Activated T-helper 1 cell treated with anti-CD3 and anti-CD28 coated beads, Interleukin-2, amount 50 U/mL, for 16 hours (primary cell): ENCODE measurements at places on chromosomes 11 and 22.

DNA sequence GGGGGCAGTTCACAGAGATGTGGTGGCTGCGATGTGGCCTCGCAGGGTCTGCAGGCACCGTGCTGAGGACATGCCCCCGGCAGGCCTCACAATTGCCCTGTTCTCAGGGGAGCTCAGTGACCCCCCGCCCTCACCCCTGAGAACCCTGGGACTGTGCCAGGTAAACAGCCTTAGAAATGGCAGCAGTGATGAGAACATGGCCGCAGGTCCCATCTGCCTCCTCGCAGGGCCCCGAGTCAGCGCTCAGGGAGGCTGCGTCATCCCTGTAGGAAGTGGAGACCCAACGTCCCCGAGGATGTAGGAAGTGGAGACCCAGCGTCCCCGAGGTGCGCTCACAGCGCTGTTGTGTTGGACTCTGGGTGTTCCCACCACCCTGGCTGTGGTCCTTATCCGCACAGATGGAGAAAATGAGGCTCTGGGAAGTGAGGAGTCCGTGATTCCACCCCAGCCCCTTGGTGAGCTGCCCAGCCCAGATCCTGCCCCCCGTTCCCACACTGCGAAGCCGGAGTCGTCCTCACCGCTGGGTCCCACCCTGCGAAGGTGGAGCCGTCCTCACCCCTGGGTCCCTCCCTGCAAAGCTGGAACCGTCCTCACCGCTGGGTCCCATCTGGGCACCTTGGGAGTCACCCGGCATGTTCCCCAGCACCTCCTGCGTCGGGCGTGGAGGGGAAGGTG, 1086.8 kb downstream of the BRD1 start:
- DNase-seq: no peak

DNA sequence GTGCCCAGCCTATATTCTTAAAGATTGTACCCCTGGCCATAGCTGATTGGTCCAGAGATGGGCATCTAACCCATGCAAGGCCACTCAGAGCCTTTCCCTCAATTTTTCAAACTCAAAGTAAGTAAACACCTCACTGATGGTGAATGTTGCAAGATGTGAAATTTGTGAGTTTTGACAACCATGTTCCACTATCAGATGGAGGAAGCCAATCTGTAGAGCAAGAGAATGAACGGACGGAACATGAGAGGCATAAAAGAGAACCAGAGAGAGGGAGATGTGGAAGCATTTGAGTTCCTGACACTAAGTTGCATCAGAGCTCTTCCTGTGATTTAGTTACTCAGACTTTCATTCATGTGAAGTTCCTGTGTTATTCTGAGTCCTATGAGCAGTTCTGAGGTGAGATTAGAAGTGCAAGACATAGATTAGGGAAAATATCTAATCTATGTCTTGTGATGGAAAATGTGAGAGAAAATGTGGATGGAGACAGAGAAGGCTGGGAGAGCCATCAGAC, 73.3 kb downstream of the PRSS23 start:
- DNase-seq: no peak

- DNase-seq: no peak
These were observed 54.6 kb downstream of the ZBTB44 start for GRCh38 chr11:130260080-130260627.

- no peak for DNase-seq
These were observed 217.9 kb downstream of the TMEM135 start for GRCh38 chr11:87255589-87255988.

- no peak for DNase-seq
These were observed 12.9 kb downstream of the EHD1 start for GRCh38 chr11:64865286-64866172.

- no peak for DNase-seq
These were observed 67.1 kb downstream of the PIWIL3 start for GRCh38 chr22:24707470-24707801.

DNA sequence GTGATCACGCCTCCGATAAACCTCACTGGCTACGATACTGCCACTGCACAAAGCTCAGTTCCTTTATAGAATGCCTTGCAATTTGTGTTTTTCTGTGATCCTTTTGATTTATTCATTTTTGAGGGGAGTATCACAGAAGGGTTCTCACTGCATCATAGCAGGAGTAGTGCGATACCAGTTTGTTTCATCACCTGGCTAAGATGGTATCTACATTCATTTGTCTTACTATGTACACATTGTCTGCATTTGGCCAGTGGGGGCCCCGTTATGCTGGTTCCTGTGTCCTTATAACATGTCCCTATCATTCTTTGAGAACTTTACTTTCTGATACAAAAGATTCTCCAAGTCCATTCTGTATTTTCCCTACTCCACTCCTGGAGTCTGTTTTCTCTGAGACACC, 44.6 kb downstream of the APLP2 start:
- DNase-seq: no peak

DNA sequence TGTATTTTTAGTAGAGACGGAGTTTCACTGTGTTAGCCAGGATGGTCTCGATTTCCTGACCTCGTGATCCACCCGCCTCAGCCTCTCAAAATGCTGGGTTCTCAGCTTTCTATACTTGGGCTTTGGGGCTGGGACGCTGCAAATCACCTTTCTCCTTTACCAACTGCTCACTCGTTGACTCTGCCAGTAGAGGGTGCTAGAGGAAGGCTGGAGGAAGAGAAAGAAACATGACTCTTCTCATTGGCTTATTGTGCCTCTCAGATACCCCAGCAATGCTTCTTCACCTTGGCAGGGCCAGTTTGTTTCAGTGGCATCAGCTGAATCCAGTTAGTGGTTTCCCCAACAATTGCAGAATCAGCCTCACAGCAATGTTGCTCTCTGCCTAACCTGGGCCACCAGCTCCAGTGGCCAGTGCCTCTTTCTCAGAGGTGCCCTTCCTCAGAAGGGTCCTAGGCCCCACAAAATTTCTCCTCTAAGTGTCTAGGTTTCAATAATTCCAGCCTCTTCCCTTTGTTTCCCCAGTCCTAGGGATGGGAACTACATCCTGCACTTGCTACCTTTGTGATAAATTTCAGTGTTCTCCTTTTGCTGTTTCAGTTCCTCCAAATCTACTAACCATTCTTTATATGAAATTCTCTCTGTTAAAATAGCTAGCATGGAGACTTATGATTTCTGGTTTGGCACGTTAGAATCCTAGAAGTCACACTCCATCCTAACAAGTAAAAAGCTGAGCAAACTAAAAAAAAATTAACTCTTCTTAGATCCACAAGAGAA, 71.5 kb upstream of the VSTM5 start:
- DNase-seq: no peak

DNA sequence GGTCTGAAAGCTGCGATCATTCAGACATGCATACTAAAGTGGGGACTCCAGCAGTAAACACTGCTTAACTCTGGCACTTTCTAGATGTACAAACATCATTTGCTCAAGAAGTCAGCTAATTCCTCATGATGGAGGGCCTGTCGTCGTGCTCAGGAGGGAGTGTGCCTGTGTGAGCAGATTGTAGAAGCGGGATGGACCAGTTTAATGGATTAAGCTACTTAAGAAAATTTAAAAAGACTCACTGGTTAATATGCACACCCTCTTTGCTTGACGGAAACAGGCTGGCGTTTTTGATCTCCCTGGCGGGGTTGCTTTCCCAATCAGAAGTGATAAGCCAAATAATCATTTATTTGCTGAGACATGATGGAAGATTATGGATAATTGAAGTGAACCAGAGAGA, 79.0 kb downstream of the LDLRAD3 start:
- DNase-seq: no peak

DNA sequence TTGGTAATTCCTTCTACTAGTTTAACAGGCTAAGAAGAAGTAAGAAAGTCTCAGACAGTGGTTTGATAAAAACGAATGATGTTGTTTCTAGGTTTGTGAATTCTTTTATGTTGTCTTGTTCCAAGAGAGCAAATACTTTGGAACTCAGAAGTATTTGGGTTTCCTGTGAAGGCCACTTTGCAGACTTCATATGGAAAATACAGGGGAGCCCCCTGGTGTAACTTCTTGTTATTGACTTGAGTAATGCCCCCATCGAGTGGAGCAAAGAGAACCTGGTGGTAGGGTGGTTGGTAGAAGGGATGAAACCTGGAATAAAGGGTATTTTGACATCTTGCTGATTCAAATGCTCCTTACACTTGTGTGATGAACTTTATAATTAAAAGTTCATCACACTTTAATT, 40.0 kb upstream of the PTH start:
- no peak for DNase-seq

DNA sequence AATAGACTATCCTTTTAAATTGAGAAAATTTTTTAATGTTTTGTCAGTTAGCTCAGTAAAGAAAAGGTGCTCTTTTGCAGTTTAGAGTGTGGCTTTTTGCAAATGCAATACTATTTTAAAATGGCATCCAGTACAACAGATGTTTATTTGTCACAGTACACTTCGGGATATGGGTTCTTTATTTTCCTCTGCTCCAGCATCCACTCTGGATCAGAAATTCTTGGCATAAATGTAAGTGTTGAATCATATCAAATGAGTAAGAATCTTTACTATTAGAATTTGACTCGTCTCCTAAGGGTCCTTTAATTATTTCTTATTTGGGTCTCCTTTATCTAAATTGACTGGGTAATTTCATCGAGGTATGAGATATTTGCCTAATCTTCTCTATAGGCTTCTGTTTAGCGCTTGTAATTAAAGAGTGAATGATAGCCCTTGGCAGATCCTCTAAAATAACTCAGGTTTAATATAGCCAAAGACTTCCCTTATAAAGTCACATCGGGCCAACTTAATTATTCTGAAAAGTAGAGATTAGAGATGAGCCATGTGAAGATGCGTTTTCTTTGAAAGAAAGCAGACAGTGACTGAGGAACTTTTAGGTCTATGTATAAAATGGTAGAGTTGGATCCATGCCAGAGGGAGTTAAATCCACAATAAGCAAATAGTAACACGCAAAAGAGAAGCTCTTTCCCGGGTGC, 132.7 kb downstream of the CASP12 start:
- DNase-seq: no peak

- no peak for DNase-seq
These were observed 13.5 kb downstream of the PSMD13 start for GRCh38 chr11:250274-250673.

- no peak for DNase-seq
These were observed 5.7 kb downstream of the GAL3ST3 start for GRCh38 chr11:66042996-66043906.

DNA sequence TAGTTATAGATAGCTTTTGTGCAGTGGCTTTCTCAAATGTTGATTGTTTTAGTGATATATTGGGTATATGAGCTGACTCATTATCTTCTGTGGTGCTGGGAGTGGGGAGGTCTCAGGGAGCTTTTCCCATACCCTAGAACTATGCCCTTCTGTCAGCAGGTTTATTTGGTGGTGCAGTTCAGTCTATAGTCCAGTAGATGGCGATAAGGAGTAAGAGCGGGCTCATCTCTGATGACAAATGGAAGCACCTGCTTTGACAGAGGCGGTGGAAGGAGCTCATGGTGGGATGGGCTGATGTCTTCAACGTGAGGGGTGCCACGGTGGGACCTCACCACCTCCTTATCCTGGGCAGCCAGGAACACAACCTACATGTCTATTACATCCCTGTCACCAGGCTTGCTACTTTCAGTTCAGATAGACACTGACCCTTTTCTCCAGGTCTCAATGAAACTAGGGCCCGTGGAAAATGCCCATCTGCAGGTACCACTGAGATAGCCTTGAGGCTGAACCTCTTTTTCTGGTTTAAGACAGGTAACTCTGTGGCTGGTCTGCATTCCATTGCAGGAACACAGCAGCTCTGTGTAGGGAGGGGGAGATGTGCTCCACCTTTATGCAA, 13.0 kb upstream of the OR6A2 start:
- DNase-seq: no peak

GRCh38 chr11:36501236-36501635, 8.8 kb downstream of the TRAF6 start:
- no peak for DNase-seq

- no peak for DNase-seq
These were observed 44.1 kb downstream of the MCM5 start for GRCh38 chr22:35443790-35444684.

GRCh38 chr11:68028802-68029545, 1.5 kb upstream of the NDUFS8 start:
- no peak for DNase-seq

DNA sequence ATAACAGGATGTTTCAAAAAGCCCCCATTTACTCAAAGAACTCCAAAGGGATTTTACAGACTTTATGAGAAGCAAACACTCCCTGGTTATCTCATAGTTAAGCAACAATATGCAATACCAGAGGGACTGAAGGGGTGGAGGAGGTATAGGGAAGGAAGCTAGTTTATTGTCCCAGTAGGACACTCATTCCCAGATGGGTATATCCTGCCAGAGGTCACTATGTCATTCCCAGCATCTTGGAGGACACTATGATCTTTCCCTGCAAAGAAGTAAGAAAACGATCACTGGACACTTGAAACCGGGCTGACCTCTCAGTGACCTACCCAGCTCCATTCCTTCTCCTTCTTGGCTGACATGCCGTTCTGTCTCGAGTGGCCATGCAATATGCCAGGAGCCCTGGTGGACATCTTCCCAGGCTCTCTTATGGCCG, 114.5 kb downstream of the NAT10 start:
- no peak for DNase-seq

DNA sequence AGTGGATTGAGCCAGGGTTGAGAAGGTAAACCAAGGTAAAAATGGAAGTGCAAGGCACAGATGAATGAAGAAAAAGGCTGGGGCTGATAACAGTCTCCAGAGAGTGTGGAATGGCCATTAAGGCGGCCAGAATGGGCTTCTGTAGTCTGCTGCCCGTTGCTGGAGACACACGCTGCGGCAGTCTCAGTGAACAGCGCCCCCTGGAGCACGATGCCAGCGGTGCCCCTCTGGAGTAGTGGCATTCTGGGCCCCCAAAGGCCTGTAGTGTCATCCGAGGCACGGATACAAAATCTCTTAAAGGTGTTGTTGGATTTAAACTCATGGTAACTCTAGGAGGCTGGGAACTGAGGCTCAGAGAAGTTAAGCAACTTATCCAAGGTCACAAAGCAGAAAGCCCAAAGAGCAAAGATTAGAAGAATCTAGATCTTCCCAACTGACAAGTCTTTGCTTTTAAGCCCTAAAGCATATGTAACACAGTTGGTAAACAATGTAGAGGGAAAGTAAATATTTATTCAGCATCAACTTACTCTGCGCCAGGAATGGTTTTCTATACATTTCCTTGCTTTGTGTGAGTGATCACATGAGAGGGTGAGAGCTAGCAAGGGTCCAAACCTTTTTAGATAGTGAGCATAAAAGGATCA, 18.2 kb downstream of the KCNJ1 start:
- DNase-seq: peak; percentile 25

- DNase-seq: no peak
These were observed 2.6 kb upstream of the NUDT8 start for GRCh38 chr11:67632175-67632981.

DNA sequence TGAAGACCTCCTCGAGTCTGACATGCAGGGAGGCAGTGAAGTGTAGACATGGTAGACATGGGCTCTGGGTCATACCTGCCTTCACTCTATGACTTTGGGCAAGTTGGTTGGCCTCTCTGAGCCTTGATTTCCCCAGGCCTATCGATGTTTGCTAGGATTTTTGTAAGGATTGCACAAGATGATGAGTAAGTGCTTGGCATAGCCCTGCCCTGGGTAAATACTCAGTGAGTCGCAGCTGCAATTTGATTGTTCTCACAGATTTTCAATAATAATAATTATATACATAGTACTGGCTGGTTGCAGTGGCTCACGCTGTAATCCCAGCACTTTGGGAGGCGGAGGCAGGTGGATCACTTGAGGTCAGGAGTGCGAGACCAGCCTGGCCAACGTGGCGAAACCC, 18.1 kb downstream of the MCM5 start:
- DNase-seq: no peak
